SJCRH30 (cell line): ENCODE measurements at places on chromosomes 16 and 17. TPM values are rescaled to one million over a fixed set of nuclear protein-coding genes. Genes with fewer than 3 reads are reported as not detected.

AKTIP gene
- total RNA-seq, result 12.8 and 15.8 TPM in 2 replicates

MVD gene
- 12.6 and 21.0 TPM in 2 replicates for total RNA-seq

PERCC1 gene
- 111 and 114 TPM in 2 replicates for total RNA-seq

HBM gene
- total RNA-seq, result not detected in 2 replicates

PIK3R5 gene
- not detected in 2 replicates for total RNA-seq

IRX5 gene
- total RNA-seq, result 8.3 and 11.4 TPM in 2 replicates

DNA sequence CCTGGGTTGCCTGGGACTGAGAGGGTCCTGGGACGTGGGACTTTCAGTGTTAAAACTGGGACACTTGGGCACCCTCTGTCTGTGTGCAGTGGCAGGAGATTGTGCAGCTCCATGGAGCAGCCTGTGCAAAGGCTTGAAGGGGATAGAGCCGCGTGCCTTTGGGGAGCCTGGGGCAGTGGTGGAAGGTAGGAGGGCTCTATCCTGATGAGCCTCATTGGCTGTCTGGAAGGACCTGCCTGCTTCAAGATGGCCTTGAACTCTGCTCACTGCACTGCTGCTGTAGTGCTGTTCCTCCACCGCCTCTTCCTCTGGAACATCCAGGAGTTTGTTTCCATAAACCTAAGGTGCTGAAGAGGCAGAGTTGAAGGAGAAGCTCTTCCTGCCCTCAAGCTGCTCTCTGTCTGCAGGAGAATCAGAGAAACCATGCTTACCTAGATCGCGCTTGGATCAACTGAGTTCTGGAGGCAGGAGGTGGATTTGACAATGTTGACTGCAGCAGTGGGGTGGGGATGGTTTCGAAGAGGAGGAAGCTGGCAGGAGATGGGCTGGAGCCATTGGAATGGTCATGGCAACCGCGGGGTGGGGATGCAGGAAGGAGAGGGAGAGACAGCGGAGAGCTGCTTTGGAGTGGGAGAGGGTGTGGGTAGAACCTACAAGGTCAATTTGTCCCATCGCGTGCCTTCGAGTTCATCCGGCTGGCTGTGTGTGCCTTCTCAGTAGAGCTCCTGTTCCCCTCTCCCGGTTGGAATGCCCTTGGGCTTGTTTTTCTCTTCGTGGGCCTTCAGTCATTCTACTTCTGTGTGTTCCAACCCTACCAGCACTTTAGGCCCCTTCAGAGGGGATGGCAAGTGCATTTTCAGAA, 3.7 kb downstream of the RMI2 start:
- no peaks in the 10 kb centered on the region for H3K27me3 ChIP-seq
- H3K27ac ChIP-seq, result no peak overlapping the region
- no peak for DNase-seq
- peaks cover 6% of the 10 kb centered on the region; the same call in 1 of the 2 replicates for H3K4me1 ChIP-seq
- H3K4me3 ChIP-seq, result no peak overlapping the region
- H3K36me3 ChIP-seq, result no peaks in the 10 kb centered on the region

DNA sequence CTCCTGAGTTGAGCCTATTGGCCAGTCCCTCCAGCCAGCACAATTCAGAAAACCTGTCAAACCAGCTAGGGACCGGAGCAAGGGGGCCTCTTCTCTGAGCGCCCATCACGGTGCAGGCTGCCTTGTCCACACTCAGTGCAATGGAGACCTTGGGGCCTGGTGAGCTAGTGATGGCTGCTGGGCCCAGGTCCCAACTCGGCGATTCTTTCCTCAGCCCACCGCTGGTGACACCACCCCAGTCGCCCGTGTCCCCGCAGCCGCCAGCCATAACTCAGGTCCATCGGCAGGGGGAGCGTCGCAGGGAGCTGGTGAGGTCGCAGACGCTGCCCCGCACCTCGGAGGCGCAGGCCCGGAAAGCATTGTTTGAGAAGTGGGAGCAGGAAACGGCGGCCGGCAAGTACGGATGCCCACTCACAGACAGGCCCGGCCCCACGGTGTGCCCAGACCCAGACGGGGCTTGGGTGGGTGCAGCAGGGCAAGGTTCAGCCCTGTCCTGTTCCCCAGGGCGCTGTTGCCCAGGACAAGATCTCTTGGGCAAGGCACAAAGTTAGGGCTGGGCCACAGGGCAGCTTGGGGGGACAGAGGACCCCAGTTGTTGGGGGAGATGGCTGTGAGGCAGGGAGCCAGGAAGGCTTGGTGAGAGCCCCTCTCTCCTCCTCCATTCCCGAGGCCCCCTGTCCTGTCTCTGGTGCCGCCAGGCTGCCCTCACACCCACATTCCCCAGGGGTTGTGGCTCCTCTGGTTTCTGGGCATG, 10.8 kb downstream of the SMTNL2 start:
- no peaks in the 10 kb centered on the region for H3K27me3 ChIP-seq
- no peak overlapping the region for H3K27ac ChIP-seq

GRCh38 chr16:3460585-3460984, 17.1 kb downstream of the NAA60 start:
- H3K4me3 ChIP-seq, result no peak overlapping the region
- H3K27ac ChIP-seq, result no peak overlapping the region
- DNase-seq, result no peak
- H3K36me3 ChIP-seq, result no peaks in the 10 kb centered on the region
- peaks cover 14% of the 10 kb centered on the region for H3K4me1 ChIP-seq

DNA sequence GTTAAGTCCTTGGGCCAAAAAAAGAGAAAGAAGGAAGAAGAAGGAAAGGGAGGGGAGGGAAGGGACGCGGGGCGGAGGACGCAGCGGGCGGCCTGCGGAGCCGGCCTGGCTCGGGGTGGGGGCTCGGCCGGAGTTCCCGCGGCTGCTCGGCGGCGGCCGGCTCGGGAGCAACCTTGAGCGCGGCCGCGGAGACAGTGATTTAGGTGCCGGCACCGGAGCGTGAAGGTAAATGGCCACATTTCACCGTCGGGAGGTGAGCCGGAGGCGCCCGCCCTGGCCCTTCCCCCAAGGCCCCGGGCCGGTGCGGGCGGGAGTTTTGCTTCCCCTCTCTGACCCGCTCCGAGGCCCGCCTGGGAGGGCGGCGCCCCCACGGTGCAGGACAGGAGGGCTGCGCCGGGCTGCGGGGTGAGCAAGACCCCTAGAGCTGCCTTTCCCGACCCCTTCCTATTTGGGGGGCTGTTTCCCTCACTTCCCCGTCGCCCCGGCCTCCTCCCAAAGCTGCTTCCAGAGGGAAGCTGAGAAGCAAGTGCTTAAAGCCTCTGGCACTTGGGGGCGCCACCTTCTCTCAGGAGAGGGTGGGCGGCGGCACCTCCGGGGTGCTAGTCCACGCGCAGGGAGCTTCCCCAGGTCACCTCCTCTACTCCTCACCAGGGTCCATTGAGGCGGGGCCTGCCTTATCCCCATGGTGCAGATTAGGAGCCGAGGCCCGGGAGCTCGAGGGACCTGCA, 56.5 kb downstream of the MRM1 start:
- DNase-seq, result peak; percentile 19
- no peak overlapping the region for H3K27ac ChIP-seq
- H3K27me3 ChIP-seq, result peaks cover 10% of the 10 kb centered on the region; the same call in 1 of the 2 replicates
- no peaks in the 10 kb centered on the region for H3K36me3 ChIP-seq

DNA sequence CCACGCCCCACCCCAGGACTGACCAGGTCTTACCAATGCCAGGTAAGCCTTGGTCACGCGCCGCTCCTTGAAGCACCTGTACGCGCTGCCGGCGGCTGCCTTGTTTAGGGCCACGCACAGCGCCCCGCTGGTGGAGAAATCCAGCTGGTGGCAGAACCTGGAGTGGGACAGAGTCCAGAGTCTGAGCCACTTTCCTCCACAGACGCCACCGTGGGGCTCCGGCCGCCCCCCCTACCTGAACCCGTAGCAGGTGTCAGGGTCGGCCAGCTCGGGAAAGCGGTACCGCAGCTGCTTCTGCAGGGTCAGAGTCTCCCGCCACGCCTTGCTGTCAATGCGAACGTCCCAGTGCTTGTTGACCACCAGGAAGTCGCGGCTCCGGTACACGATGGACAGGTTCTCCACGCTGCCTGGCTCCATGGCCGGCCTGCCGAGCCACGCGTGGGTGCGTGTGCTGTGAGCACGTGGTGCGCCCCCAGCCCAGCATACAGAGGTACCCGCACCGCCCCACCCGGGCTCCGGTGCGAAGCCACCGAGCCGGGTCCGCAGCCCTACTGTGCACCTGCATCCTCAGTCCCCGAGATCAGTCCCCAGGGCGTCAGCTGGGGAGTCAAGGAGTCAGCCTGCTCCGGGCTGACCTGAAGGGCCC, 737 bp downstream of the RPUSD1 start:
- H3K27me3 ChIP-seq, result no peaks in the 10 kb centered on the region
- H3K36me3 ChIP-seq, result peaks cover 30% of the 10 kb centered on the region
- peak overlapping the region; percentile 45; the same call in 1 of the 2 replicates for H3K27ac ChIP-seq
- H3K4me1 ChIP-seq, result peaks cover 14% of the 10 kb centered on the region

DNA sequence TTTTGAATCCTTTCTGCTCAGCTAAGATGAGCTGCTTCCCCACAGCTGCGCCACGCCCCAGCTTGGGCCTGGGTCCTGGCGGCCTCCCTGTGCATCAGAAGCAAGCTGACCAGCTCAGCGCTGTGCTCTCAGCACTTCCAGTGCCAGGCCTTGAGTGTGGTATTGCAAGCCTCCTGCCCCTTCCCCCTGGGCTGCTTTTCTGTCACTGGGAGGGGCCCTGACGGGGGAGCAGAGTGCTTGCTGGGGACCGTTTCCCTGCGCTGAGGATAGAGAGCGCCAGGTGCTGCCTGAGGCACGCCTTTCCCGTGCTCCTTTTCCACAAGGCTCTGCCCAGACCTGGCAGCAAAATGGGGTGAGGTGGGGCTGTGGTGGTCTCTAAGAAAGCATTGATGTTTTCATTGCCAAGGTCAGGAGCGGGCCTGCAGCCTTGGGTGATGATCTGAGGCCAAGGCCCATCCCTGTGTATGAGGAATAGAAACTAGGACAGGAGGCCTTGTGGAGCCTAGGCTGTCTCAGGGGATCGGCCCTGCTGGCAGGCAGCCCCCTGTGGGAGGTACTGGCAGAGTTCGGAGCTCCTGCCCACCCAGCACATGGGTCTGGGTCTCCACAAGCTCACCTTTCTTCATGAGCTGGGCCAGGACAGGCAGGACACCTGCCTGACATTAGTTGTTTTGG, 29.7 kb downstream of the POLR3E start:
- H3K36me3 ChIP-seq, result peaks cover 13% of the 10 kb centered on the region
- H3K4me1 ChIP-seq, result no peaks in the 10 kb centered on the region
- no peaks in the 10 kb centered on the region for H3K27me3 ChIP-seq

DNA sequence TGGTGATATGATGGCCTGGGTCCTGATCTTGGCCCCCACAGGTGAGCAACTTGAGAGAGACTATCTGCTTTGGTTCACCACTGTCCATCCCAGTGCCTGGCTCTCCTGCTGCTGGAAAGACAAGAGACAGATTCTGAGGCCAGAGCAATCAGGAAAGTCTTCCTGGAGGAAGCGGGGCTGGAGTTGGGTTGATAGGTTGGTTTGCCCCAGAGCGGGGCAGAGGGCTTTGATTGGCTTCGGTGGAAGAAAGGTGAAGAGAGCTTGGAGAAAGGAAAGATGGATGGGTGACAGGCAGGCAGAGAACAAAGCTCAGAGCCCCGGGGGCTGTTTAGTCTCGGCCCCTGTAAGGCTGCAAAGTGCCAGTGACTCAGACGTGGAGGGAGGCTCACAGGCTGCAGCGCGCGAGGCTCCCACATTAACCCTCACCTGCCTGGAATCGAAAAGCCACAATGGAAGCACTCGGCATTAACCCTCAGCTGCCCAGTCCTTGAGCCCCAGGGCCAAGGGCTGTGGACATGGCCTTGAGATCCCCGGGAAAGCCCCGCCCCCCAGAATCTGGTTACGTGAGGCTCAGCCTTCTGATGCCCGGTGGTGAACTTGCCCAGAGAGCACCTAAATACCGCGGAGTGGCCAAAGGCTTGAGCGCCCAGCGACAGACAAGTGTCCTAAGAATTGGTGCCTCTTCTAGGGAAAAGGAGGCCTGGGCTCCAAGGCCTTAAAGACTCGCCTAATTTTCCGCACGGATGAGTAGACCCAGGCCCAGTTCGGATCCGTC, 996 bp upstream of the CPNE2 start:
- H3K27me3 ChIP-seq, result no peaks in the 10 kb centered on the region
- peaks cover 20% of the 10 kb centered on the region for H3K4me1 ChIP-seq
- peak overlapping the region; percentile 57; the same call in 1 of the 2 replicates for H3K27ac ChIP-seq
- peak; percentile 90 for DNase-seq
- H3K4me3 ChIP-seq, result peak overlapping the region; percentile 95
- no peaks in the 10 kb centered on the region for H3K36me3 ChIP-seq

- no peaks in the 10 kb centered on the region for H3K36me3 ChIP-seq
- peak; percentile 56 for DNase-seq
- no peak overlapping the region for H3K4me3 ChIP-seq
- H3K4me1 ChIP-seq, result no peaks in the 10 kb centered on the region
Observed at GRCh38 chr17:56798916-56799315, 34.8 kb downstream of the C17orf67 start.

DNA sequence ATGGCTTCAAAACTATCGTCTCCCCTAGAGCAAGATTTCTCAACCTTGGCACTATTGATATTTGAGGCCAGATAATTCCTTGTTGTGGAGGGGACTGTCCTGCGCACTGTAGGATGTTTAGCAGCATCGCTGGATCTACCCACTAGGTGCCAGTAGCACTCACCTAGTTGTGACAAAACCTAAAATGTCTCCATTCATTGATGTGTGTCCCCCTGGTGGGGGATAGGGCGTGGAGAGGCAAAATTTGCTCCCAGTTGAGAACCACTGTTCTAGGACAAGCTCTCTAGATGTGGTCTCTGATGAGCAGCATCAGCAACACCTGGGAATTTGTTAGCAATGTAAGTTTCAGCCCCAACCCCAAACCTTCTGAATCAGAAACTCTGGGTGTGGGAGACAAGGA, 259.0 kb downstream of the XYLT1 start:
- no peaks in the 10 kb centered on the region for H3K27me3 ChIP-seq
- no peaks in the 10 kb centered on the region for H3K4me1 ChIP-seq
- peak; percentile 4 for DNase-seq
- no peaks in the 10 kb centered on the region for H3K36me3 ChIP-seq
- H3K27ac ChIP-seq, result no peak overlapping the region
- H3K4me3 ChIP-seq, result no peak overlapping the region

- no peaks in the 10 kb centered on the region; the same call in 1 of the 2 replicates for H3K27me3 ChIP-seq
- H3K36me3 ChIP-seq, result no peaks in the 10 kb centered on the region
- H3K4me3 ChIP-seq, result no peak overlapping the region
- peaks cover 2% of the 10 kb centered on the region for H3K4me1 ChIP-seq
- H3K27ac ChIP-seq, result no peak overlapping the region
- DNase-seq, result no peak
Observed at GRCh38 chr16:89155184-89155679, 16.3 kb upstream of the CDH15 start.

- H3K4me1 ChIP-seq, result no peaks in the 10 kb centered on the region
- H3K27me3 ChIP-seq, result no peaks in the 10 kb centered on the region
- no peaks in the 10 kb centered on the region for H3K36me3 ChIP-seq
- no peak overlapping the region for H3K4me3 ChIP-seq
Observed at GRCh38 chr17:5506307-5506706, 19.9 kb downstream of the MIS12 start.

DNA sequence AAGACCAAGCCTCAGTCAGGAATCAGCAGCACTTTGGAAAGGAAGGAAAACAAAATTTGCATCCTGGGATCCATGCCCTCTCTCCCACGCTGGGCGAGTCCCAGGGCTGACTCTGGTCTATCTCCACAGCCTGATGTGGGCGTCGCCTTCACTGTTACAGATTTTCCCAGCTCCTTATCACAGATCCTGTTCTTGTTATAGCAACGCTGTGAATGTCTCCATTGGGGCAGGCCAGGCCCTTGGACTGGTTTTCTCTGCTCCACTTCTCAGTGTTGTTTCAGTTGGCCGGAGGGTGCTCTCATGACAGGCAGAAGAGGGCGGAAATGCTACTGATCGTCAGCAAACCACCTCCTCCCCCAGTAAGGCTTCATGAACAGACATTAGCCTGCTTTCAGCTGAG, 127.9 kb upstream of the CDH11 start:
- no peaks in the 10 kb centered on the region for H3K4me1 ChIP-seq
- no peak overlapping the region for H3K4me3 ChIP-seq
